Adrenal gland (tissue), 19 donors: ENCODE measurements at places on chromosomes 11 and 22. TPM values are rescaled to one million over a fixed set of nuclear protein-coding genes. Genes with fewer than 3 reads are reported as not detected.

Gene XNDC1N
- 6.2 TPM for total RNA-seq

Gene NUP160
- total RNA-seq: 16.0 TPM

Gene C11orf42
- not detected for total RNA-seq

Gene PTGDR2
- total RNA-seq: not detected

Gene CCDC83
- total RNA-seq: not detected

Gene TRIM48
- total RNA-seq: not detected

Gene CHEK1
- total RNA-seq: 2.3 TPM

Gene SLCO2B1
- total RNA-seq: 120 TPM

Gene FAT3
- total RNA-seq: 6.0 TPM

Gene ZNF214
- total RNA-seq: 1.8 TPM

Gene SCUBE2
- total RNA-seq: 7.7 TPM

Gene RIMBP3B
- total RNA-seq: 0.11 TPM

Gene LIPT2
- total RNA-seq: 4.8 TPM
